ENCODE measurements at places on chromosomes 2 and 18.

- DNase-seq = no peak
Observed at GRCh38 chr18:42230636-42231035, 275.6 kb downstream of the PIK3C3 start.

- DNase-seq = no peak
Observed at GRCh38 chr2:59077981-59078531, 836.9 kb upstream of the FANCL start.

- DNase-seq = no peak
Observed at GRCh38 chr18:2293109-2293839, 278.0 kb downstream of the METTL4 start.

- no peak for DNase-seq
Observed at GRCh38 chr18:64620971-64621560, 472.2 kb upstream of the LINC00305 start.
